Adipose tissue (tissue), 3 donors: ENCODE measurements at places on chromosomes 5 and 9. TPM values are rescaled to one million over a fixed set of nuclear protein-coding genes. Genes with fewer than 3 reads are reported as not detected.

The LIFR gene
- 8.2 TPM for polyA plus RNA-seq

The CERT1 gene
- polyA plus RNA-seq, result 19.0 TPM

The LCN2 gene
- 15.6 TPM for polyA plus RNA-seq

The C5orf58 gene
- polyA plus RNA-seq, result not detected

The CBY3 gene
- not detected for polyA plus RNA-seq

The CCDC171 gene
- polyA plus RNA-seq, result 0.22 TPM

The SGCD gene
- 4.2 TPM for polyA plus RNA-seq

The CDC25C gene
- 1.2 TPM for polyA plus RNA-seq

The PCDHA3 gene
- 0.12 TPM for polyA plus RNA-seq

The PLEKHG4B gene
- 0.45 TPM for polyA plus RNA-seq

The LRRTM2 gene
- 0.10 TPM for polyA plus RNA-seq

The PCDHGA9 gene
- 0.51 TPM for polyA plus RNA-seq

The GABRB2 gene
- 0.27 TPM for polyA plus RNA-seq

The HSPB3 gene
- 0.45 TPM for polyA plus RNA-seq

The SPATA31E1 gene
- polyA plus RNA-seq, result not detected

The PSAT1 gene
- polyA plus RNA-seq, result 6.9 TPM

The TXNDC8 gene
- not detected for polyA plus RNA-seq

The TMEM215 gene
- polyA plus RNA-seq, result not detected

The KCNV2 gene
- polyA plus RNA-seq, result not detected
